ENCODE measurements at places on chromosomes 11 and 22. TPM values are rescaled to one million over a fixed set of nuclear protein-coding genes. Genes with fewer than 3 reads are reported as not detected.

DNA sequence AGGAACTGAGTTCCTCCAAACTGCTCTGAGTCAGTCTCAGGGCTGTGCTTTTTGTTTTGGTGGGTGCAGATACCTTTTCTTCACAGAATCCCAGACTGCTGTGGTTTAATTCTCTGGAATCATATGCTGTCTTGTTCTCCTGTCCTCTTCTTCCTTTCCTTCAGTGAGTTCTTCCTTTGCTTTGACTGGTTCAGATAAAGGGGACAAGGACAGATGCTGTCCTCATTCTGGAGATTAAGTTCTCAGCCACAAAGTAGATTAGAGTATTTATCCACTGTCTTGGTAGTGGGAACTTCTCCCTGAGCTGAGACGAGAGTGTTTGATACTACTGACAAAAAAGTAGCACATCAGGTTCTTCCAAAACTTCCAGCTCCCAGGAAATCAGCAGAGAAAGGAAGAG is 13.3 kb downstream of the ZDHHC5 start:
- no peak for DNase-seq

GRCh38 chr22:38704654-38705234 is 1.0 kb upstream of the GTPBP1 start:
- DNase-seq = no peak

GRCh38 chr11:45468267-45468856 is 182.2 kb upstream of the SYT13 start:
- DNase-seq = no peak

DNA sequence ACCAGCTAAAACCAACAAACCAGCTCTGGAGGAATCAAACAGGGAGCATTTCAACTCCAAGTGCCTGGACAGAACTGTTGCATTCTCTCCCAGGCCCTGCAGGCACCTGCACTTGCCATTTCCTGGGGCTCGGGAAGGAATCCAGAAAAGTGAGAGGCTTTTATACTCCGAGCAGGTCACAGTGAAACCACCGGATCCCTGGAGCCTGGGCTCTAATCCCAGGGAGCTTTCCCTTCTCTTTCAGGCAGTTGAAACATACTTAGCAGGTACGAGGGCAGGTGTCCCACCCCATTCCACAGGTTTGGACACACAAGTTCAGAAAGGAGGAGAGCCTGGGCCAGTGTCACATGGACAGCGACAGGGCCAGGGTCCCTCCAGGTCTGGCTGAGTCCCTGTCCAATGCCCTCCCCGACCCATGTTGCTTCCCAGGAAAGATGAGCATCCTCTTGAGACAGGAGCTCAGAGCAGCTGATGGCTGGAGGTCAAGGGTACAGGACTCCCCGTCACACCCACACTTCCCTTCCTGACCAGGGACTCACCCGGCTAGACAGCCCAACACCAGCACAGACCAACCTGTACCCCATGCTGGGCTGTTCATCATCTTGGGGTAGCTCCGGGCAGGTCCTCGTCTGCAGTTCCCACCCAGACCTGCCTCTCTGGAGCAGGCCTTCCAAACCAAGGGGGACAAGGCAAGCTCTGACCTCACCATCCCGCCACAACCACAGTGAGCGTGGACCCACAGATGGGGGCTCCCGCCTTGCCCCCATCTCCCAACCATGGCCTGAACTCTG is 49.9 kb upstream of the CD5 start:
- DNase-seq = no peak

SEPTIN5 gene
- 0.75 TPM for total RNA-seq

GRCh38 chr11:35357923-35358322 is 61.4 kb downstream of the SLC1A2 start:
- no peak for DNase-seq

Data from CD4-positive, alpha-beta T cell (primary cell).